ENCODE measurements at places on chromosomes 2 and 18.

DNA sequence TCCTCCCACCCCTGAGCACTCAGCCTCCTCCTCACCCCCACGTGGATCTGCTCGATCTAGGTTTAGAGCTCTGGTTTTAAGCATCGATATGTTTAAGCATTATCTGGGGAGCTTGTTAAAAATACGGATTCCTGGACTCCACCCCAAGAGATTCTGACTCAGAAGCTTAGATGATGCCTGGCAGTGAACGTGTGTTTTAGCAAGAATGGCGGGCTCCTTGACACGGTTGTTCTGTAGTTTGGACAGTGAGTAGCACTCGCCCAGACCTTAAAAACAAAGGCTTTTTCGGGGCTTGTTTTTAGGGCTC is 47.3 kb downstream of the LDLRAD4 start:
- H3K27me3 ChIP-seq, result no peaks in the 10 kb centered on the region
- DNase-seq, result no peak
- peak overlapping the region; percentile 30 for H3K4me3 ChIP-seq
- H3K36me3 ChIP-seq, result no peaks in the 10 kb centered on the region
- peak overlapping the region; percentile 85 for H3K27ac ChIP-seq

DNA sequence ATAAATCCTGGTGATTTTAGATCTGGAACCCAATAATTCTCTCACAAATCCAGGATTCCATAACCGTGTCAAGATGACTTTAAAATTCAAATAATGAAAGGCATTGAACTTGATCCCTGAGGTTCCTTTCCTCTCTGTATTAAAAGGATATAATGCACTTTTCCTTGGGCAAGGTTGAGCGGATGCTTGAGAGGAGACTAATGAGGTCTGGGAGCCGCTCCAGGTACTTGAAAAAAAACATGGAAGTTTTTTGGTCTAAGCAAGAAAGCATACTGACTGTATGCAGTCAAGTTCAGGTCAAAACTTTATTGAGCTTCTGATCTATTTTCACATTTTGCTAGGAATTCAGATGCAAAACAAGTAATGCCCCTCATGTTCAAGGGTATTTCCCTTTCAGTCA is 318.5 kb downstream of the RAD51AP2 start:
- no peak overlapping the region for H3K4me3 ChIP-seq
- no peaks in the 10 kb centered on the region for H3K36me3 ChIP-seq
- DNase-seq, result no peak
- H3K27ac ChIP-seq, result no peak overlapping the region
- H3K27me3 ChIP-seq, result no peaks in the 10 kb centered on the region

- H3K27ac ChIP-seq, result no peak overlapping the region
- no peaks in the 10 kb centered on the region for H3K27me3 ChIP-seq
- H3K4me1 ChIP-seq, result peaks cover 16% of the 10 kb centered on the region
- no peak for DNase-seq
Observed at GRCh38 chr2:162840598-162841246, 2.2 kb upstream of the KCNH7 start.

DNA sequence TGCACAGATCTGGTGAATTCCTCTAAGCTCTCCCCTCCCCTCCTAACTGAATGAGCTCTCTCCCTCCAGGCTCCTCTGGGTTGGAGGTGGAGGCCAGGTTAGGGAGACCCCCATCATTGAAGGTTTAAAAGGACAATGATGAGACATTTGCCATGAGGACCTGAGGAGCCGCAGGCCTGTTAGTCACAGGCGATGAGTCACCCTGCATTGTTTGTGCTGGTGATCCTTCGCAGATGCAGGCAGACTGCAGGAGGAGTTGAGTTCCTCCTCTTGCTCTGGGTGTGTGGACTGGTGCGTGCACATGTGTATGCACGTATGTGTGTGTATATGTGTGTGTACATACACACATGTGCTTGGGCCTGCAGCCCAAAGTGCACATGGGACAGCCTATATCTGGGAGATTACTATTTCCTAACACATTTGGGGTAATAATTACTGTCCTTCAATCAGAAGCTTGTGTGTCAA is 42.0 kb downstream of the MCFD2 start:
- peak overlapping the region; percentile 45 for H3K27ac ChIP-seq
- no peak overlapping the region for H3K4me3 ChIP-seq
- peaks cover 53% of the 10 kb centered on the region for H3K4me1 ChIP-seq
- DNase-seq, result peak; percentile 94
- no peaks in the 10 kb centered on the region for H3K36me3 ChIP-seq

DNA sequence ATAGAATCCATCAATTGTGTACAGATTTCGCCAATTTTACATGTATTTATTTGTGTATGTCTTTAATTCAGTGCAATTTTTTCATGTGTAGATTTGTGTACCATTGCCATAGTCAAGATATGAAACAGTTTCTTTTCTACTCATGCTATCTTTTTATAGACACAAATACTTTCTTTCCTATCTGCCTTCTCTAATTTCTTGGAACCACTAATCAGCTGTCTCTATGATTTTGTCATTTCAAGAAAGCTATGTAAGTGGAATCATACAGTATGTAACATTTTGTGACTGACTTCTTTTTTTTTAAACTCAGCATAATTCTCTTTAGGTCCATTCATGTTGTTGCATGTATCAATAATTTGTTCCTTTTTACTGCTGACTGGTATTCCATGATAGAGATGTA is 33.3 kb downstream of the KIAA1328 start:
- DNase-seq, result no peak
- no peaks in the 10 kb centered on the region for H3K36me3 ChIP-seq
- no peak overlapping the region for H3K4me3 ChIP-seq
- H3K27ac ChIP-seq, result no peak overlapping the region
